ENCODE measurements at places on chromosomes 4 and X.

- DNase-seq = no peak
Observed at GRCh38 chr4:120844528-120844921, 78.0 kb downstream of the PRDM5 start.

- DNase-seq = no peak
Observed at GRCh38 chr4:62644372-62644771, 1444.2 kb downstream of the ADGRL3 start.

GRCh38 chrX:101429934-101430333 lies 21.9 kb downstream of the HNRNPH2 start:
- DNase-seq = no peak

GRCh38 chr4:129428454-129428853 lies 332.5 kb downstream of the C4orf33 start:
- DNase-seq = no peak

GRCh38 chr4:3388471-3389232 lies 53.1 kb upstream of the HGFAC start:
- DNase-seq = no peak
